Stimulated activated CD8-positive, alpha-beta memory T cell treated with anti-CD3 and anti-CD28 coated beads, Interleukin-7, amount 100 ng/mL, for 1 hour (primary cell): ENCODE measurements at places on chromosomes 2 and 18.

- no peak for DNase-seq
These were observed 10.7 kb downstream of the DBI start for GRCh38 chr2:119377294-119377992.

DNA sequence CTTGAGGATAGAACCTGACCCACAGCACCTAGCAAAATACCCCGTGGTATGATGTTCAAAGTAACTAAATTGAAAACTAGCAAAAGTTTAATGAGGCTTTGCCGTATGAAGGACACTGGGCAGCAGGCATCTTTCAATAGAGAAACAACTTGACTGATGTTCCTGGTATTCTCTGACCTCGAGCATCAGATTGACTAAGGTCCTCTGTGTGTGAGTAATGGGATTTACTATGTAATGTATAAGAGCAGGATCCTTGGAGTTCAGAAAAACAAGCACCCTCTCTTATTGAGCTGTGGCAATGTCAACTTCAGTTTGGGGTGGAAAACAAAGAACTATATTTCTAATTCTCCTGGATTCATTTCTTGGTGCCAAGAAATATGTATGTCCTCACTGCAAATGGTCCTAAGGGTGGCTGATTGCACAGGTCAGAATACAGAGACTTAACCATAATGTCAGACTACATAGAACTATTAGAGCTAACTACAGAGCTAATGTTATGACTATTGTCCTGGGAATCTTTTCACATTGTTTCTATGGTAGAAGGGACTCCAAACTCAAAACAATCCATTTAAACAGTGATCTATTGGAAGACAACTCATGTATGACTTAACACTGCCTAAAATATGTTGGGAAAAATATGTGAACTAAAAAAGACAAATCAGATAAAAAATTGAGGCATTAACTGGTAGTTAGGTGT lies 4.4 kb downstream of the TNFAIP6 start:
- no peak for DNase-seq

GRCh38 chr18:11736656-11737055 lies 47.6 kb downstream of the GNAL start:
- no peak for DNase-seq

GRCh38 chr2:149799013-149799705 lies 211.6 kb upstream of the MMADHC start:
- DNase-seq, result no peak

GRCh38 chr2:36478332-36478738 lies 119.6 kb downstream of the FEZ2 start:
- no peak for DNase-seq

- DNase-seq, result no peak
These were observed 1274.5 kb upstream of the TMEFF2 start for GRCh38 chr2:193469251-193469650.

- DNase-seq, result no peak
These were observed 19.5 kb downstream of the NYAP2 start for GRCh38 chr2:225419033-225419432.

- no peak for DNase-seq
These were observed 29.7 kb downstream of the NAB1 start for GRCh38 chr2:190678444-190679162.

- peak; percentile 29 for DNase-seq
These were observed 43.0 kb upstream of the SLC1A4 start for GRCh38 chr2:64945973-64946768.
